ENCODE measurements at places on chromosomes 1 and 21.

GRCh38 chr1:19439464-19440171 is 45.7 kb downstream of the CAPZB start:
- no peak for DNase-seq

- DNase-seq = no peak
Observed at GRCh38 chr1:25555753-25556092, 12.3 kb downstream of the LDLRAP1 start.

DNA sequence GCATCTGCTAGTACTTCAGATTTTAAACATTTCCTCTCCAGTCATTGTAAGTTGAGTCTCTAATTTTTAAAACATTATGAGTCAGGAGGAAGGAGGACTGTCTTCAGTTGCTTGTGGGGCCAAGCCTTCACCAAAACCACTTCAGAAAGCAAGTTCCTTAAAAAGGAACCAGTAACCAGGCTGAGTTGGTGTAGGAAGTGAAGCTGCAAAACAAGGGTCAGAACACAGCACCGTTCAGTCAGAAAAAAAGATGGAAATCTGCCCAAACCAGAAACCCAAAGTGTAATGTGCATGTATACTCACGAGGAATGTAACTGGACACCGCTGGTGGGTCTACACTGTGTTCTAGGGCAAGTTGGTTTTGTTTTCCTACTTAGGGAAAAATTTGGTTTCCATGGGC is 402.1 kb downstream of the SETD4 start:
- no peak for DNase-seq

- no peak for DNase-seq
Observed at GRCh38 chr21:44934797-44935532, 4.9 kb upstream of the SLX9 start.

DNA sequence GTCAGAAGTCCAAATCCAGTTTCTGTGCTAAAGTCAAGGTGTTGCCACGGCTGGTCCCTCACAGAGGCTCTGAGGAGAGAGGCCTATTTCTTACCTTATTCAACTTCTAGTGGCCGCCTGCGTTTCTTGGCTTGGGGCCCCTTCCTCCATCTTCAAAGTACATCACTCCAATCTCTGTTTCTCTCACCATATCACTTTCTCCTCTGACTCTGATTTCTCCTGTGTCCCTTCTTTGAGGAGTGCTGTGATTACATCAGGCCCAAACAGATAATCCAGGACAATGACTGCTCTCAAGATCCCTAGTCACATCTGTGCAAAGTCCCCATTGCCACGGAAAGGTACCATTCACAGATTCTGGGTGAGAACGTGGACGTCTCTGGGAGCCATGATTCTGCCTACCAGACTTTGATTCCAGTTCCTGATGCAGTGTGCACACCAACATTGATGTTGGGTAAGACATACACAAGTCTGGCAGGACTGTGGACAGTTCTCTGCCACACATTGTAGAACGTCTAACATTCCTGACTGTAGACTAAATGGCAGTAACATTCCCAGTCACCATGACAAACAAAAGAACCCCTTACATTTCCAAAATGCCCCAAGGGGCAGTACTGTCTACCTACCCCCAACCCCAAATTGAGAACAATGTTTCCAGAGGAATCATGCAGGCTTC is 43.0 kb upstream of the ITPKB start:
- DNase-seq = no peak

GRCh38 chr21:39386194-39386593 is 37.3 kb upstream of the HMGN1 start:
- DNase-seq = no peak

GRCh38 chr1:40393173-40393572 is 19.6 kb downstream of the SMAP2 start:
- no peak for DNase-seq

DNA sequence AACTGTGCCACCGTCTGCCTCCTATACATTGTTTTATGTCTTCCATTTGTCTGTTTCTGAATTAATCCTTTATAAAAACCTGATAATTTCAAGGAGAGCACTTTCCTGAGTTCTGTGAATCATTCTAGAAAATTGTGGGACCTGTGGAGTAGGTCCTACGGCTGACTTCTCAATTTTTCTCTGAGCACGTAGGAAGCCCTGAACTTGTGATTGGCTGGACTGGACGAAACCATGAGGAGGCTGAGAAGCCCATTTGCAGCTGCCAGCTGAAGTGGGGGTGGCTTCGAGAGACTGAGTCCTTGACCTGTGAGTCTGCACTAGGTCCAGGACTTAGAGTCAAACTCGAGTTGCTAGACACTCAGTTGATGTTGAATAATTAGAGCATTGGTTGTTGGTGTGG is 277.1 kb upstream of the NCAM2 start:
- DNase-seq = no peak

- no peak for DNase-seq
Observed at GRCh38 chr1:67850151-67850551, 16.9 kb upstream of the GNG12 start.

GRCh38 chr1:212207822-212208520 is 77.2 kb upstream of the PPP2R5A start:
- DNase-seq = no peak

GRCh38 chr1:202531472-202531811 is 178.8 kb downstream of the SYT2 start:
- DNase-seq = no peak

DNA sequence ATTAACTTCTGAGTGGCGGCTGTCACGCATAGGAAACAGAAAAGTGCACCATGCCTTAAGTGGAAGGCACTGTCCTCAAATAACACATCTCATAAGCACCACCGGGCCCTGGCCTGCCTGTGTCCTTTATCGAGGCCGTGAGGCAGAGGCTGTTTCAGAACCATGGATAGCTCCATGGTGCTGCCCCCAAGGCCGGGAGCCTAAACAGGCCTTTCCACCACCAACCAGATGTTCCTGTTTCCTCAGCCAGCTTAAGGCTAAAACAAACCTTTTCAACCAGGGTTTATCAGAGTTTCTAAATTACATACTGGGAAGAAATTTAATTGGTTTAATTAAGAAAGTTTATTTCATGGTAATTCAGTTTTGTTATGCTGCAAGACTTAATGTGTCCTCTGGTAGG is 114.4 kb downstream of the DMRTA2 start:
- DNase-seq = no peak

- DNase-seq = no peak
Observed at GRCh38 chr1:229479660-229480399, 28.3 kb downstream of the NUP133 start.

DNA sequence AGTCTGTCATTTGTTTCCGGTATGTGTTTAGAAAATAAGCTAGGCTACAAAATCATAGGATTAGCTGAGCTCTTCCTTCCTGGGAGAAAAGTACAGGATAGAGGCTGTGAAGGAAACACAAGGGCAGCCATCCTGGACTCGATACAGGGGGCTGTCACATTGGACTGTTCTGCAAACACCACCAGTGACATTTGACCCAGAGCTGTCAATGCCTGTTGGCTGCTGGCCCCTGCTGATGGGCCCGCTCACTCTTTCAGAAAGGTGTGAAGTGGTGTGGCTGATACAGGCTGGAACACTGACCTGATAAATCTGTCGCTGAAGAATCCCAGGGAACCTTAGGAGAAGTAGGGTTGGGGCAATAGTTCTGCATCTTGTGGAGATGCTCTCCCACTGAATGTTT is 183.1 kb downstream of the RHOU start:
- DNase-seq = no peak

DNA sequence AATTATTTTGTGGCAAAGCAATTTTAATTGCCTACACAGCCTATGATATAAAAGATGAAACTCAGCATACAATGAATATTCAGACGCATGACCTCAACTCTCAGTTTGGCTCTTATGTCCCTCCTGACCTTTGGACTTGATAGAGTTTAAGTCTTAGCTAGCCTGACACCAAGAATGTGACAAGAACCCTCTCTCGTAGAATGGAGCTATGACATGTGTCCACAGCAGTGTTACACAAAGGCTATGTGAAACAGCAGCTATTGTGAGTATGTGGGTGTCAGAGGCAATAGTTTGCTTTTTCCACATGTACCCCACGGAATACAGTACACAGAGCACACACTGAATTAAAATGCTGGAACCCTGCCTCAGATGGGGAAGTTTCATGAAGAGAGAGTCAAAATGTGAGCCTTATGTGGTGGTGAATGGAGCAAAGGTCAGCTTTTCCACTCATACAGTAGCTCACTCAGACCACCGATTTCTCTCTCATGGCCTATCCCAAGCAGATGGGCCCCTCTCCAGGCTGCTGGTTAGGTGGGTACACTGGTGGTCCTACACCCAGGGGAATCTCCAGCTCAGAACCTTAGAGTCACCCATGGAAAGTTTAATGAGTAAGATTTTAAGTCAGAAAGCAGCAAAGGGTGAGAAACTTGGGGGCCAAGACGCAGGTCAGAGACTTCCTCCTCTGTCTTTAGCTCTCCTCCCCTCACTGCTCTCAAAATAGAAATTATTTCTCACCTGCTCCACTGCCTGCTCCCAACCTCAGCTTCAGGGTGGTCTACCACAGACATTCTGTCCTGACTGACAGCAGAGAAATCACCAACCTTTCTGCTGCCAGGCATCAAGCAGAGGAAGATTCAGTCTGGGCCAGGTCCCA is 10.1 kb upstream of the XCL2 start:
- no peak for DNase-seq

- no peak for DNase-seq
Observed at GRCh38 chr1:154349121-154349520, 23.8 kb downstream of the ATP8B2 start.

- DNase-seq = no peak
Observed at GRCh38 chr1:83857103-83857502, 141.8 kb downstream of the TTLL7 start.

GRCh38 chr1:7345516-7345915 is 425.6 kb upstream of the VAMP3 start:
- DNase-seq = no peak

DNA sequence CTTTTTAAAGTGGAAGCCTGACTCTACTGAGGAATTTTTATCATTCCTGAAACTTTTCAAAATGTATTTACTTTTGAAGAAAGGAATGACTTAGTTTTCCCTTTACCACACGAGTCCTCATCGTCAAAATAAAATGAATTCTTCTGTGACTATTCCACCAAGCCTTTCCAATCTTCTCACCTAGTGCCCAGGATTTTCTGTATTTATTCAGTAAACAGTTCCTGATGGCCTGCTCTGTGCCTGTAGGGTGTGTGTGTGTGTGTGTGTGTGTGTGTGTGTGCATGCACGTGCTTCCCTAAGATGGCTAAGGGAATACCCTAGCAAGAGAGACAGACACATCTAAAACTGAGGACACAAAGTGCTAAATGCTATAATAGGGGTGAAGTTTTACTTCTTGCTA is 395.0 kb upstream of the USP24 start:
- DNase-seq = no peak

- DNase-seq = no peak
Observed at GRCh38 chr1:163766257-163766918, 444.6 kb downstream of the NUF2 start.

DNA sequence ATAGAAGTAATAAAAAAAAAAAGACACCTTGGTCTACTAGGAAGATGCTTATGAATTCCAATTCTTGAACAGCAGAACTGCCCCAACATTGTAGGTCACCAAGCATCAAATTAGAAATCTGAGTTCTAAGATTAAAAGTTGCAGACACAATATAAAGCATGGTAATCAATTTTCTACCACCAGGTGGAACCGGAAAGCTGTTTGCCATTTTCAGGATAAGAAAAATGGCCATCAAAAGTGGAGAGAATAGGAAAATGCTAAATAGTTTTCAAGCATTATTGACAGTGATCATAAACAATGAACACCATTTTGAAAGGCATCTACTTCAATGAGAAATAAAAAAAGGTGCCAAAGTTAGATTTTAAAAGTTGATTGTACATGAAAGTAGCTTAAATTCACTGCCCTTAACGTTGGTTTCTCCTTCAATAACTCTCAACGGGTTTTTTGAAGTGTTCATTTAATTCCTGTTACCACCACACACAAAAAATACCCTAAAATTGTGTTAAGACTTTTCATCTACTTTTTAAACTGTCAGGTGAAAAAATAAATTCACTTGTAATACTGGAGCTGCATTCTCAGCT is 252.9 kb downstream of the KCNT2 start:
- no peak for DNase-seq

DNA sequence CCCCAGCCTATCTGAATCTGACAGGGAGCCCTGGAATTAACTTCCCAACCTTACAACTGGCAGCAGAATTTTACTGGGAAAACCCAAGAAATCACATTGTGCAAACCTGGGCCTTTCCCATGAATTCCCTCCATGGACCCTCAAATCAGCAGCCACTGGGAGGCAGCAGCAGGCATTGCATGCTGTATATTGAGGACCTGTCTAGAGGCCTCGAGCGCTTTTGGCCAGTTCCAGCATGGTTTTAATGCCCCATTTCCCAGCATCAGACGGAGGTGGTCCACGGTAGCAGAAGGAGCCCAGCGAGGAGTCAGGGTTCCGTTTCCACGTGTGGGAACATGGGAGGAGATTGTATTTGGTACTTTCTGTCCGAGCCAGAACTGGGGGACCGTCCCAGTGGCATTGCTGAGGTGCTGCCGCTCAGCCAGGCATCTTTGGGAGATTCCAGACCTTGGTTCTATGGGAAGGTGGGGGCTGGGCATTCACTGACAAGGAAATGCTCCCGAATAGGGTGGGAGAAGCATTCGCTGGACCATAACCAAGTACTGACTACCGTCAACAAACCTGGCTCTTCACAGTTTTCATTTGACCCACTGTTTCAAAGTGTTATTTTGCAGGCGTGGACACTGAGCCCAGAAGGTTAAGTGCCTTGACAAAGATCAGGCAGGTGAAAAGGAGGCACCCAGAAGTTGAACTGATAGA is 15.9 kb downstream of the BMP8A start:
- no peak for DNase-seq

GRCh38 chr1:219277304-219278105 is 103.8 kb downstream of the LYPLAL1 start:
- DNase-seq = no peak

GRCh38 chr1:210132582-210132981 is 100.0 kb upstream of the SERTAD4 start:
- no peak for DNase-seq

GRCh38 chr1:57789936-57790335 is 366.1 kb upstream of the DAB1 start:
- DNase-seq = no peak
